Caco-2 (cell line): ENCODE measurements at places on chromosomes 2 and 18.

DNA sequence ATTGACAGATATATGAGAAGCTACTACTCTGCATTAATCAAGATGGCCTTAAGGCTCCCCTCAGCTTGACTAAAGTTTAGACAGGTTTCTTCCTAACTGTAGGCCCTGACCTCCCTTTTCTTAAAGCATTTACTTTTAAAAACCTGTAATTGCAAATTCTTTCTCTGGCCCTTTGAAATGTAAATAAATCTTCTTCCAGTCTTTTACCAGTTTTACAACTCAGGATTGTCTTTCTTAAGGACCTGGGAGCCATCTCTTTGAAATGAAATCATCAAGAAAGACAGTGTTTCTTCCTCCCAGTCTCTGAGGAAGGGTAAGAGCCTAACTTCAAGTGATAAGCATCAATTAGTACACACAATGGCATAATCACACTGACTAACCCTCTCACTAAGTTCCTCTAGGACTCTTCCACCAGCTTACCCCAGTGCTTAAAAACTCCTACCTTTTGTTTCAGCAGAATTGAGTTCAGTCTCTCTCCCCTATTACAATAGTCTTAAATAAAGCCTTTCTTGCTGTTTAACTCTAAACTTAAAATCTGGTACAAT is 58.7 kb upstream of the CDH20 start:
- no peaks in the 10 kb centered on the region for H3K27me3 ChIP-seq
- DNase-seq = no peak
- H3K4me3 ChIP-seq = no peak overlapping the region
- H3K4me1 ChIP-seq = no peaks in the 10 kb centered on the region

DNA sequence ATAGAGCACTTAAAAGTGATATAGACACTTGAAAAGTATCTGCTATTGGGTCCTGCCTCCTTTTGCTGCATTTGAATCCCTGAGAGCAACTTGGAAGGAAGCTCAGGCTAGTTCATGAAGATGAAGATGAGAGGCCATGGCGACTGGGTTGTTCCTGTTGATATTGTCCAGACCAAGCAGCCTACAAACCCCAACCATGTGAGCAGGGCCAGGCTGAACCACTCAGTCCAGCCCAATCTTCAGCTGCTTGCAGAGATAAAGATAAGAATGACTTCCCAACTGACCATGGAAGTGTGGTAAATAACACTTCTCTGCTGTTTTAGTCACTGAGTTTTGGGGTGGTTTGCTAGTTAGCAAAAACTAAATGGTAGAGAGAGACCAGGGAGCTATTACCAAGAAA is 417.6 kb downstream of the SOX11 start:
- no peak overlapping the region for H3K27ac ChIP-seq
- no peak overlapping the region for H3K4me3 ChIP-seq
- no peak for DNase-seq

GRCh38 chr2:234705108-234705507 is 208.2 kb upstream of the ARL4C start:
- peaks cover 4% of the 10 kb centered on the region; the same call in 1 of the 2 replicates for H3K4me1 ChIP-seq
- DNase-seq = no peak
- no peaks in the 10 kb centered on the region for H3K36me3 ChIP-seq
- H3K4me3 ChIP-seq = no peak overlapping the region

GRCh38 chr2:151796774-151797173 is 31.4 kb downstream of the ARL5A start:
- DNase-seq = no peak
- H3K27me3 ChIP-seq = no peaks in the 10 kb centered on the region
- no peak overlapping the region for H3K27ac ChIP-seq

DNA sequence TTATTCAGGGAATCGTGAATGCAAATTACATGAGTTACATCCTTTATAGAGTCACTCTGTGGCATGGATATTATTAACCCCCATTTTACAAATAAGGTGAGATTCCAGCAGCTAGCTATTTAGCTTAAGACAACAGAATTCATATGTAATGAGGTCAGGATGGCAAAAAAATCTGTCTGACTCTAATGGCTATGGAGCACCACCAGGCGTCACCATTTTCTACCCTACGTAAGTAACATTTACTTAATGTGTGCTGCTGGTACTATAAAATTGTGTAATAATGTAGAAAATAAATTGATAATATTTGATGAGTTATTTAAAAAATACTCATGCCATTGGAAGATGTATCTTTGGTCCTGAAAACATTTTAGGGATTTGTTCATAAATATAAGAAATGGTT is 2040.1 kb upstream of the LRRTM1 start:
- H3K27me3 ChIP-seq = no peaks in the 10 kb centered on the region
- H3K4me1 ChIP-seq = no peaks in the 10 kb centered on the region
- H3K36me3 ChIP-seq = no peaks in the 10 kb centered on the region

DNA sequence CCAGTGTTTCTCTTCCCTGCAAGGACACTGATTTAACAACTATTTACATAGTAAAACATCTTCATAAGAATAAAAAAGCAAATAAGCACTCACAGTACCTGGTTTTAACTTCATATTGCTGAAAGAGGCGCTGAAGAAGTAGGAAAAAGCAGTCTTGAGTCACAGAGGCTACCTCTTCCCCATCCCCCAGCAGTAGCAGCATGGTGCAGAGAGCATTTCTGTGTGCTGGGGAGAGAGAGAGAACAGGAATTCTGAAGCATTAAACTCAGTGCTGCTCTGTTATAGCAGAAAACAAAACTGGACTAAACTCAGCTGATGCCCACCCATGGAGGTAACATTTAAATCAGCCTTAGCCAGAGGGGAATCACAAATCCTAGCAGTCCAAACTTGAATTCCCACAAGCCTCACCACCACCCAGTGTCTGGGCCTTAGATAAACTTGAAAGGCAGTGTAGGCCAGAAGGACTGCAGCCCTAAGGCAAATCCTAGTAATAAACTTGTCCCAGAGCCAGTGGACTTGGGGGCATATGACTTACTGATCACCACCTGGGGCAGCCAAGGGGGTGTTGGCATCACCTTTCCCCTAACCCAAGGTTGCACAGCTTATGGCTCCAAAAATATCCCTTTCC is 321.8 kb upstream of the CWC22 start:
- no peaks in the 10 kb centered on the region for H3K36me3 ChIP-seq
- no peak overlapping the region for H3K27ac ChIP-seq
- DNase-seq = no peak
- no peak overlapping the region for H3K4me3 ChIP-seq

GRCh38 chr2:37617119-37617892 is 54.1 kb downstream of the CDC42EP3 start:
- H3K27ac ChIP-seq = no peak overlapping the region
- H3K27me3 ChIP-seq = no peaks in the 10 kb centered on the region
- peaks cover 6% of the 10 kb centered on the region; the same call in 1 of the 2 replicates for H3K4me1 ChIP-seq

- no peak overlapping the region for H3K27ac ChIP-seq
- H3K27me3 ChIP-seq = no peaks in the 10 kb centered on the region
- no peaks in the 10 kb centered on the region for H3K36me3 ChIP-seq
- no peak for DNase-seq
- H3K4me3 ChIP-seq = no peak overlapping the region
- H3K4me1 ChIP-seq = no peaks in the 10 kb centered on the region
Observed at GRCh38 chr2:222296311-222296741, 2.5 kb downstream of the PAX3 start.

DNA sequence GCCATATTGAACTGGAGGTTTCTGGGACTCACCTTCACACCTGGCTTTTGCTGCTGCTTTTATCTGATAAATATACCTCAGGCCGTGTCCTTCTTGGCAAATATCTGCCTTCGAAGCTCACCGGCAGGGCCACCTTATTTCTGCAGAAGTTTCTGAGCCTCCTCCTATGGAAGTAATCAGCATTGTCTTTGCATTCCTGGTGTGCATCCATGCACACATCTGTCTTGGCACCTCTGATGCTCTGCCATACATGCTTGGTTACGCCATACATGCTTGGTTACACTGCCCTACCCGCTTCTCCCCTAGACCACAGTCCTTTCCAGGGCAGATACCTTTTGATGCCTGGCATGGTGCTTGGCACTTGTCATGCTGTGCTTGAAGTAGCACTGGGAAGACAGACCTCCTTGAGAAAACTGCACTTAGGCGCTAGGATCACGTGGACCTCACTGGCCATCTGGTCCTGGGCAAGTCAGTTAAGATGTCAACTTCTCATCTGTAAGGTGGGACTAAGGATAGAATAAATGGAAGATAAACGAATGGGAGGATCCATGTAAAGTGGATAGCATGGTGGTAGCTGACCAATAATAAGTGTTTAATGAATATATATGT is 66.8 kb downstream of the ZNF236 start:
- H3K27ac ChIP-seq = no peak overlapping the region
- no peaks in the 10 kb centered on the region for H3K4me1 ChIP-seq
- DNase-seq = no peak
- H3K36me3 ChIP-seq = no peaks in the 10 kb centered on the region
- H3K4me3 ChIP-seq = no peak overlapping the region
- no peaks in the 10 kb centered on the region for H3K27me3 ChIP-seq

DNA sequence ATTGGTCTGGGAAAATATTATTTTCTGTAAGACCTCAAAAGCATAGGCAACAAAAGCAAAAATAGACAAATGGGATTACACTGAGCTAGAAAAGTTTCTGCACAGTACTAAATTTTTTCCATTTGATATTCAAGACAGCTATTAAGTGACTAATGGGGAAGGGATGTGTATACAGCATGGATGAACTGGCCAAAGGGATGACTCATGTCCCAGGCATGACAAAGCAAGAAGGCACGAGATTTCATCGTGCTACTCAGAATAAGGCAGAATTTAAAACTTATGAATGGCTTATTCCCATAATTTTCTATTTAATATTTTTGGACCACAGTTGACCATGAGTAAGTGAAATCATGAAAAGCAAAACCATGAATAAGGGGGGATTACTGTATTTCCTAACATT is 1250.1 kb upstream of the GYPC start:
- H3K4me1 ChIP-seq = no peaks in the 10 kb centered on the region
- no peak overlapping the region for H3K4me3 ChIP-seq
- no peak overlapping the region for H3K27ac ChIP-seq
- H3K27me3 ChIP-seq = no peaks in the 10 kb centered on the region
- no peak for DNase-seq

DNA sequence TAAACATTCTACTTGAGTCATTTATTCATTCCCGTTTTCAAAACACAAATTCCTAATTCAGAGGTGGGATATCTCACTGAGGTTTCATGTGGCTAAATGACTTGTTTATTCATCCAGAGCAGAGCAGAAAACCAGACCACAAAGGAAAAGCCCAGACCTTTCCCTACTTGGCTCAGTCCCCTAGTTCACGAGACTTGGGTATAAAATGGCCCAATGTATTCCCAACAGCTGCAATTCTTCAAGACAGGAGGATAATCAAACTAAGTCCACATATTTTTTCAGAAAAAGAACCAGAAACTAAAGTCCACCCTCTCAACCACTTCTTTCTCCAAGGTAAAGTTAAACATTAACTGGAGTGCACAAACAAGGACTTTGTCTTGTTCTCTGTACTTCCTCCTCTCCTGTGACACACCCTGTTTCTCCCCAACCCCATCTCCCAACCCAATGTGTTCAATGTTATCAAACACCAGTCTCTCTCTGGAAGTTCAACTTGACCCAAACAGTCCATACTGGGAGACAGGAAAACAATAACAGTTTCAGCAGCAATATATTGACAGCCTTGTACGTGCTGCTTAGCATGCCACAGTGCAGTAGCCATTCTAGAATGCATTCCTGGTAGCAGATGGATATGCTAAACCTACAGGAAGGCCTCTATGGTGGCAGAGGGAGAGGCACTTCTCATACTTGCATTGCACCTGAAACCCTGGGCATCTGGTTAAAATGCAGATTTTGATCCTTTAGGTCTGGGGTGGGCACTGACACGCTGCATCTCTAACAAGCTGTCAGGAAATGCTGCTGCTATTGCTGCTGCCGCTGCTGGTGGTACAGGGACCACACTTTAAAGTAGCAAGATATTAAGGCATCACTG is 110.7 kb downstream of the INO80D start:
- H3K4me3 ChIP-seq = no peak overlapping the region
- peak overlapping the region; percentile 83 for H3K27ac ChIP-seq
- peaks cover 2% of the 10 kb centered on the region; the same call in 1 of the 2 replicates for H3K36me3 ChIP-seq
- peaks cover 41% of the 10 kb centered on the region for H3K4me1 ChIP-seq
- no peaks in the 10 kb centered on the region for H3K27me3 ChIP-seq
- DNase-seq = peak; percentile 80

DNA sequence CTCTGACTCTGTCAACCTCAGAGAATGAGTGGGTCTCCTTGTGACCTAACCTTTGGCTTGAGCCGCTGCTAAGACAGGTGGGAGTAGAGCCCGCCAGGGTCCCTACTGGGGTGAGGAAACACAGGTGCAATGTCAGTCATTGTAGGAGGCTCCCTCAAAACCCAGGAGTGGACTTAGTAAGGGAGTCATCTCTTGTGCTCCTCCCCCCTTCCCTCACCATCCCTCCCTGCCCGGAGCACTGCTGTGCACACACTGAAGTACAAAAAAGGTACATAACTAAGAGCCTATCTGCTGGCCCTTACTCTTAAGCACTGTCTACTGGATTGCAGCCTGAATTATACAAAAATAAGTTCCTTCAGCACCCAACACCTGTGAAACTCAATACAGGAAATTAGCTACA is 77.2 kb downstream of the MYO3B start:
- no peaks in the 10 kb centered on the region; the same call in 1 of the 2 replicates for H3K36me3 ChIP-seq
- peaks cover 16% of the 10 kb centered on the region for H3K4me1 ChIP-seq
- DNase-seq = no peak
- H3K4me3 ChIP-seq = no peak overlapping the region

GRCh38 chr2:109009920-109010610 is 21.0 kb upstream of the EDAR start:
- no peaks in the 10 kb centered on the region for H3K36me3 ChIP-seq
- DNase-seq = no peak
- H3K27ac ChIP-seq = no peak overlapping the region
- no peaks in the 10 kb centered on the region for H3K4me1 ChIP-seq
- no peak overlapping the region for H3K4me3 ChIP-seq
- H3K27me3 ChIP-seq = no peaks in the 10 kb centered on the region

DNA sequence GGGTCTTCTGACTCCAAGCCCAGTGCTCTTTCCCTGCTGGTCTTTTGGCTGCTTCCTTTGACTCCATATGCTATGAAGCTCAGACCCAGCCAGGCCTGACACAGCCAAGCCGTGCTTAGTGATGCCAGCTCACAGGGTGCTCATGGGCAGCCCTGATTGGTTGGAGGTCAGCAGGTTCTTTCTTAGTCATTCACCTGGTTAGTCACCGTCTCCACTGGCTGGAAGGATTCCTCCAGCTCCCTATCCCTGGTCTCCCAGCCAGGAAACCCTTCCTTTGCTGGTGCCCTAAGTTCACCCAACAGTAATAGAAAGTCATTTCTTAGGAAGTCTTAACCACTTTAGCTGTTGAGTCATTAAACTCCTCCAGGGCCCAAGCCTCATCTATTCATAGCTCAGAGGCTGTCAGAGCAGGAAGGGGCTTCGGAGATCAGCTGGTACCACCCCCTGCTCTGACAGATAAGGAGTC is 3.9 kb downstream of the KCNK3 start:
- no peak overlapping the region for H3K4me3 ChIP-seq
- no peak overlapping the region for H3K27ac ChIP-seq
- no peaks in the 10 kb centered on the region for H3K27me3 ChIP-seq
- no peak for DNase-seq
- H3K4me1 ChIP-seq = peaks cover 4% of the 10 kb centered on the region; the same call in 1 of the 2 replicates
- H3K36me3 ChIP-seq = no peaks in the 10 kb centered on the region

DNA sequence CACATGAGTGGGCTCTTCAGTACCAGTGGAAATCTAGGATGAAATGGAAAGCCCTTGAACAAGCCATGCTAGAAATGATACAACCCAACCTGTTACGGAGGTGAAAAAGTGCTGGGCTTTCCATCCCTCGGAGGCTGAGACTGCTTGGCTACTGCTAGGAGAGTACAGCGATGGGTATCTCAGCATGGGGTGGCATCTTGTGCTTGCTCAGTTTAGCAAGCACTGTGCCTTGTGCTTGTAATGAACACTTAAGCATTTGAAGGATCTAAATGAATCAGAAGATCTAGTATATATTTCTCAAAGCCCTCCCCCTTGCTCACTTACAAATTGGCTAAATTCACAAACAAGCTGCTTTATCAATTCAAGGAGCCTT is 44.3 kb upstream of the EHBP1 start:
- H3K4me3 ChIP-seq = no peak overlapping the region
- H3K4me1 ChIP-seq = peaks cover 37% of the 10 kb centered on the region
- no peaks in the 10 kb centered on the region for H3K36me3 ChIP-seq
